ENCODE measurements at places on chromosomes 2 and 18.

DNA sequence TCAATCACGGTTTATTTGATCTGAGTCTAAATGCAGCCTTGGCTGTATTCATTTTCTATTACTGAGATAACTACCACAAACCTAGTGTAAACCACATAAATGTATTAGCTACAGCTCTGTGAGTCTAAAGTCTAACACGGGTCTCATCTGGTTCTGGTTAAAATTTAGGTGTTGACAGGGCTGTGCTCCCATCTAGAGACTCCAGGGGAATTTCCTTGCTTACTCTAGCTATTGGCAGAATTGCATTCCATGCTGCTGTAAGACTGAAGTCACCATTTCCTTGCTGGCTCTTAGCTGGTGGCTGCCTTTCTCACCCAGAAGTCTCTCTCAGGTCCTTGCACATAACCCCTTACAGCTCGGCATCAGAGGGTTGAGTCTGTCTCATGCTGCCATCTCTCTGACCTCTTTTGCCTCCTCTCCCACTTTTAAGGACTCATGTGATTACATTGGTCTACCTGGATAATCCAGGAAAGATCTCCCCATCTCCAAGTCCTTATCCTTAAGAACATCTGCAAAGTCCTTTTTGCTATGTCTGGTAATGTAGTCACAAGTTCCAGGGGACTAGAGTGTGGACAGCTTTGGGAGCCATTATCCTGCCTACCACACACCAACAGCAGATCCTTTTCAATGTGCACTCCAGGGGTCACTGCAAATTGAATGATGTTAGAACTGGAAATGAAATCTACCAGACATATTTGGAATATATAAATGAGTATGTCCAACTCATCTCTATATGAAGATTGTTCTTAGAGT is 207.0 kb upstream of the AGAP1 start:
- DNase-seq: no peak

GRCh38 chr2:113284476-113284875 is 5.8 kb upstream of the PAX8 start:
- DNase-seq: no peak

GRCh38 chr2:162560291-162560690 is 216.4 kb downstream of the GCA start:
- DNase-seq: no peak

- no peak for DNase-seq
Observed at GRCh38 chr18:13612196-13612997, 114.0 kb downstream of the FAM210A start.

GRCh38 chr2:83481436-83481835 is 977.6 kb downstream of the SUCLG1 start:
- no peak for DNase-seq
